NCI-H1105 (cell line): ENCODE measurements at places on chromosomes 6 and 20.

DNA sequence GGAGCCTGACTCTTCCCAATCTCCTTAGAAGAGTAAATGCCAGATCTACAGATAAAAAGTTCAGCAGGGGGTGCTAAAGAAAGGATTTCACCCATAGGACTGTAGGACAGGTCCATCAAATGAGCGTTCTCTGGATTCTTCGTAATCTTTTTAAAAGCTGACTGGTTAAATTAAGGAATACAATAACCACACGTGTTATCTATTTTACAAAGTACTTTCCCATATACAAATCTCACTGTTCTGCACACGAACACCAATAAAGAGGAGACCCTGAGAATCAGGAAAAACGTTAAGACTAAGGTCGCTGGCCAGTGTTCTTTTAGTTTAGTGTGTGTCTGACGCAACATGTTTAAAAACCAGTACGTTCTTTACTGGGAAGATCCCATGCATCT lies 542 bp downstream of the TUBE1 start:
- DNase-seq, result peak; percentile 12

DNA sequence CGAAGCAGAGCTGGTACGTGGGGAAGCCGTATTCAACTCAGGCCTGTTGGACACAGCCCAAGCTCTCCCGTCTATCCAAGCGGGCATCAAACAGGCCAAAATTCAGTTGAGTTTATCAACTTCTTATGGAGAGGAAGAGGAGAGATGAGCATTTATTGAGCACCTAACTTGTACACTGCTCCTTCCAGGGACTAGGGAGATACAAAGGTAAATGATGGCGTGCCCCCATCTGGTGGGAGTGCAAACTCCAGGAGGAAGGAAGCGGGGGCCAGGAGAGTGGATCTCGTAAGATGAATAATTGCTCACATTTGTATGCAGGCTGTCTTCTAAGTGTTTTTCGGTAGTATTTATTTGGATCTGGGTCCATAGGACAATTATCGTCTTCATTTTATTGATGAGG lies 146.6 kb downstream of the SOBP start:
- DNase-seq, result no peak

DNA sequence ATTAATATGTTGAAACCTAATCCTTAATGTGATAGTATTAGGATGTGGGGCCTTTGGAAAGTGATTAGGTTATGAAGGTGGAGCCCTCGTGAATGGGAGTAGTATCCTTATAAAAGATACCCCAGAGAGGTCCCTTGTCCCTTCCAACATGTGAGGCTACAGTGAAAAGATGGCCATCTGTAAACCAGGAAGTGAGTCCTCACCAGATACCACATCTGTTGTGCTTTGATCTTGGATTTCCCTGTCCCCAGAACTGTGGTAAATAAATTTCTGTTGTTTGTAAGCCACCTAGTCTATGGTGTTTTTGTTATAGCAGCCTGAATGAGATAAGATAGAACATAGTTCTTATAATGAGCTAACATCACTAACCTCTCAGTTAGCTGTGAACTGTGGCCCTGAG lies 16.6 kb upstream of the CALHM6 start:
- no peak for DNase-seq

- no peak for DNase-seq
Measured at GRCh38 chr20:40639676-40640355, 49.2 kb downstream of the MAFB start.

DNA sequence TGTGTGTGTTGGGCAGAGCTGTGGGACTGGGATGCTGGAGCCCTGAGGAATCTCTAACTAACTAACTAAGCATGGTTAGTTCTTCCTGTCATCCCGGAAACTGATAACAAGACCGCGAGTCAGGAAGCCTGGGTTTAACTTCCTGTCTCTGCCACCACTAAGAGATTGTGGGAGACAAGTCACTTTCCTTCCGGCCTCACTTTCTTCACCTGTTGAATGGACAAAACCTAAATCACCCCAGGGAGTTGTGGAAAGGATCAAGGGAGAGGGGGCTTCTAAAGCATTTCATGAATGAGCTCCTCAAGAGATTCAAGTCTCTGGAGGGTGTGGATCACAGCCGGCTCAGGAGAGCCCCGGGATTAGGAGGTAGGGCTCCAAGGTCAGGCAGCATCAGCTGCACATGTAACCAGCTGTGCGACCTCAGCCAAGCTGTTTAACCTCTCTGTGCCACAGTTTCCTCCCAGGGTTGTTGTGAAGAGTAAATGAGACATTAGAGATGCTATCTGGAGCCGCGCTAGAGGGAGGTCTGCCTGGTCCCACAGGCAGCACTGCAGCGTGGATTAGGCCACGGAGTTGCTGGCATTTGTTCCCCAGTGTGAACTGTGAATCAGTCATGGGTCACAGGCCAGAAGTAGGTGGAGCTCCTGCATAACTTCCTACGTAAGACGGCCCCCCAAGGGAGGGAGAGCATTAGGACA lies 105.1 kb downstream of the TOX2 start:
- no peak for DNase-seq

DNA sequence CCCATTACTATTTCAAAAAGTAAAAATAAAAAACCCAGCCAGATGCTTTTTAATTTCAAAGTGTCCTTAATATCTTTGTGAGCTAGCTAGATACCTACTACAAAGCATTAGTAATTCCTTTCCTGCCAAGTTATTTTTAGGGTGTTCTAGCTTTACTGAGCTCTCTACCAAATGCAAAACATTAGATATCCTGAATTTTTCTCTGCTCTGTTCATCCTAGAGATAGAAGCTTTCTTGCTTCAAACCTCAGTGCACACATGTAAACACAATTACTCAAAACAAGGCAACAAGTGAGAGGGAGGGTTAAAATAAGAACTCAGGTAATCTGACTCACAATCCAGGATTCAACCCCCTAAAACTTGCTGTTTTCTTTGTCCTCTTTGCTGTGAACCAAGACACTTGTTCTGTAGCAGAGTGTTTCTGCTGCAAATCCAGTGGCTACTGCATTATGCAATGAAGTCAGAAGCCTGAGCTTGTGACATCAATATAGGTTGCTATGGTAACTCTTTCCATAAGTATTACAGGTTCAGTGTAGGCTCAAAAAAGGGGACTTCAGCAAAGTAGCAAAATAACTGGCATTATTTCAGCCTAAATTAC lies 72.6 kb upstream of the STXBP5 start:
- DNase-seq, result no peak

DNA sequence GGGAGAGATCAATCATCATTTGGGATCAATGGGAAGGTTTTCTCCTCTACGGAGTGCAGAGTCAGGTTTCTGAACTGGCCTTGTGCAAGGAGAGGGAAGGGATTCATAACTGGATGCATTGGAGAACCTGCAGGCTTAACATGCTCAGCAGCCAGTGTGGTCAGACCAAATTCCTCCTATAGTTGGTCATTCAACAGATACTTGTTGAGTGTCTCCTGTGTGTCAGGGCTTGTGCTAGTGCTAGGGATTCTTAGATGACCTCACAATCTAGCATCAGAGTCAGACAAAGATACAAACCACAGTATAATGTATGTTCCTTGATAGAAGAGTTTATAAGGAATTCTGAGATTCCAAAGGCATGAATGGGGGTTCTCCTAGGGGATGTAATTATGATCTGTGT lies 23.9 kb downstream of the RALY start:
- DNase-seq, result no peak

DNA sequence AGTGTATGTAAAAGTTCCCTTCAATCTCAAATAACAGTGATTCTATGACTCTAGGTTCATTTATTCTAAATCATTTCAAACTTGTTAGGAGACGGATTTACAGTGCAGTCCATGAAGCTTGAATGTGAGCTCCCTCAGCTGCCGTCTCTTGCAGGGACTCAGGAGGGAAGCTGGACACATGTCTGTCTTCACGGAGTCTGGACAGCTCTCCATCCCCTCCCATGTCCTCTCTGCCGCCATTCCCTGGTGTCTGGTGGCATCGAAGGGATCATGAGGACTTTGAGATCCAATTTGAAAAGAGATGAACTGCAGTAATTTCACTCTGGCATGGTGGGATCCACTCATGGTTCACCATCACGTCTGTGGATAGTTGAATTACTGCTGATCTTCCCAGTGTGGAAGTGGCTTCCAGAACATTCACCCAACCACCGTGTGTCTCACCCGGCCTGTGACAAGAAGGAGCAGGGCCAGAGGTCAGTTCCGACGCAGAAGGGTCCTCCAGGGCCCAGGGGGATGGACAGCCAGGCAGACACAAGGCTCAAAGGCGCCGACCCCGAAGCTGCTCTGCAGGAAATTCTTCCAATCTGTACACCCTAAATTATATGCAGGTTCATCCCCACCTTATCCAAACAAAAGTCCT lies 370.1 kb downstream of the THBS2 start:
- DNase-seq, result no peak

DNA sequence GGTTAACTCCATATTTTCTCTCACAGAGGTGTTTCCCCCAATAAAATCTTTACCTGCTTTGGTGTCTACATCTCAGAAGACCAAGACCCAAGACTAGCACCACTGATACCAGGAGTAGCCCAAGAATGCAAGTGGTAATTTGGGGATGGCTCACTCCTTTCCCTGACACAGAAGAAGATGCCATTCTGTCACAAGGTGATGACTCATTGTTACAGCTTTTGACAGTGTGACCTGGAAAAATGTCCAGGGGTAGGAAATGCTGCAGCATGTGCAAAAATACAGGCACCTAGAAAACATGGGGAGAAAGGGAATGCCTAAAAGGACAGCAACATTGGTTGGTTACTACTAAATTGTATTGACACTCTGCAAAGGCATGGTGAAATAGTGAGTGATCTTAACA lies 254.0 kb upstream of the GJE1 start:
- no peak for DNase-seq

DNA sequence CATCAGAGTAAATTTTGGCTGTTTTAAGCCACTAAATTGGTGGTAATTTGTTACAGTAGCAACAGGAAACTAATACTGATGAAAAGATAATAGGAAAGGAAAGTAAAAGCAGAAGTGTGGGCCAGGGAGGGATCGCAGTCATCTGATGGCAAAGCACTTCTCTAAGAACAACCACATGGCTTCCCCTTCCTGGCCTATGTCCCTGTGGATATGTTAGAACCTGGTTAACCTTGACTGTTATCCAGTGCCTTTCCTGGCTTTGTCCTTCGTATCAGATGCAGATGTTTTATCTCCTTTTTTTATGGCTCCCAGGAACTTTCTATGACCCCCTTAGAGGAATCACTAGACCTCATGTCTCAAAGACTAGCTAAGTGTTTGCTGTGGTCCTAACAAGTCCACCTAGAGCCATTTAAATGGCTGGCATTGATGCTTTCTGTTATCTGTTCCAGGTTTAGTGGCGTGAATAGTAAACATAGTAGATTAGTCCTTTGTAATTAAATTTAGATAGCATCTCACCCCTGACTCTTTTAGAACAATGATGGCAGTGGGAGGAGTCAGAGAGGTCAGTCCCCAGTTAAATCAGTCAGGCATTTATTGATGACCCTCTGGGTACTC lies 79.2 kb upstream of the PHACTR2 start:
- no peak for DNase-seq

DNA sequence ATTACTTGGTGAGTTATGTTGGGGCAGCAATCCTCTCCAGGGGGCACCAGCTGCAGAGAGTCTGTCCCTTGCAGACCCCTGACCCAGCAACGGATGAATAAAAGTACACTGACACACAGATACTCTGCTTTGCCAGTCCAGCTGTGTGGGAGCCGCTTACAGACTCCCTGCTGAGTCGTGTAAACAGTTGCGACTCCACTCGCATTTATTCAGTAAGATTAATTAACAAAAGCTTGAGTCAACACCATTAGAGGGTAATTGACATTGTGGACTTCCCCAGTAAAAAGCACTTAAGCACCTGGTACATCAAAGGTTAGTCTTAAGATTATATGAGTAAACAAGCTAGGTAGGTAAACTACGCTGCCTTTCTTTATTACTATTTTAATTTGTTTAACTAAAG lies 92.0 kb upstream of the TMEM181 start:
- peak; percentile 97 for DNase-seq

DNA sequence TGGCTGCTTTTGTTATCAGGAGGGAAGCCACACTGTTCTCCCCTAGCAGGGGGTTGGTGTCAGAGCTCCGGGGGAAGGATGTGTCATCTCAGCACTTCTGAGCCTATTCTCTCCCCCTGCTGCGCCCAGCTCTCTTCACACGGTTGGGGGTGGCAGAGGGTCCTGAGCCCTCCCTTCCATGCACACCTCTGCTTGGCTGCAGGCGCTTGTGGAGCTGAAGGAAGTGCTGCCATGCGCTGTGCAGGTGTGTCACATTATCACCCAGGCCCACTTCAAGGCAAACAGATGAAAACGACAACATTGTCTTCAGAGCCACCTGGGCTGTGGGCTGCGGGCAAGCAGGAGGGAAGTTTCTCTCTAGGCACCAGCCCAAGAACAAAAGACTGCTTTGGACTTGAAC lies 263.4 kb downstream of the BMP7 start:
- no peak for DNase-seq

- peak; percentile 35 for DNase-seq
Measured at GRCh38 chr6:111361648-111362047, 121.4 kb downstream of the REV3L start.
